ENCODE measurements at places on chromosomes 7 and 10.

- no peak for DNase-seq
These were observed 211.1 kb downstream of the ZNF365 start for GRCh38 chr10:62585211-62585775.

DNA sequence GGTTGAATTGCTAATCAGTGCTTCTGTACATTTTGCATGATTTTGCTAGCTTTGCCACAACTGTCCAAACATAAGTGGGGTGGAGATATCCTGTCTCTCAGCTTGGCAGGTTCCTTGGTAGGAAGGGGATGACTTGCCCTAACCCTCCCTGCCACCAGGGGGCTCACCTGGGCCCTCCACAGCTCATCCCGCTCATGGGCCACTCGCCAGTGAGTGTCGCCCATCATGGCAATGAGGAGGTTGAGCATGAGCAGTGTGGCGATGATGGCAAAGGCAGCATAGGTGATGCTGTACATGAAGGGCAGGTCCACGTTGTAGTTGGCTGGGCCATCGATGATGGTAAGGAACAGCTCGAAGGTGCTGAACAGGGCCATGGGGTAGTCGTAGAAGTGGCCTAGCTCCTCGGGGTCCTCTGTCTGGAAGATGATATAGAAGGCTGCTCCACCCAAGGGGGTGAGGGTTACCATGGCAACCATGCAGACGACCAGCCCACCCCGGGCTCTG lies 12.2 kb downstream of the TRPV6 start:
- no peak for DNase-seq

DNA sequence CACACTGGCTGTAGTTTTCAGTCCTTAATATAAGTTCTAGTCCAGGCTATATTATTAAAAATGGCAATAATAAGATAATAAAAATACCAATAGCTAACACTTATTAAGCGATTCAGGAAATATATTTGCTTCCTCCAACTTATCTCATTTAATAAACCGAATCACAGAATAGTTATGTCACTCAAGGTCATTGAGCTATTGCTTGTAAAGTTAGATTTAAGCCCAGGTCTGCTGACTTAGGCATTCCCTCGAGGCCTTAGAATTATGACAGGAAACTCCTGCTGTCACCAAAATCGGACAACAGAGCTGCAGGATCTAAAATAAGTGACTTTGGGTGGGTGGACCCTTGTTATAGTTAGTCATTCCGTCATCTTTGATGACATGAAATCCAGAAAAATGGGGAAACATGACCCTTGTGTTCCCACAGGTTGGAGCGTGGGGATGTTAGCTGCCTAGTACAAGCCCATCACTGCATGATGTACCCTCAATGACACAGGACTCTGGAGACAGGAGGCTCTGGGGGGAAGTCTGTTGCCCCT lies 181.3 kb upstream of the PHYHIPL start:
- no peak for DNase-seq

GRCh38 chr10:30070001-30070685 lies 10.8 kb upstream of the JCAD start:
- no peak for DNase-seq

DNA sequence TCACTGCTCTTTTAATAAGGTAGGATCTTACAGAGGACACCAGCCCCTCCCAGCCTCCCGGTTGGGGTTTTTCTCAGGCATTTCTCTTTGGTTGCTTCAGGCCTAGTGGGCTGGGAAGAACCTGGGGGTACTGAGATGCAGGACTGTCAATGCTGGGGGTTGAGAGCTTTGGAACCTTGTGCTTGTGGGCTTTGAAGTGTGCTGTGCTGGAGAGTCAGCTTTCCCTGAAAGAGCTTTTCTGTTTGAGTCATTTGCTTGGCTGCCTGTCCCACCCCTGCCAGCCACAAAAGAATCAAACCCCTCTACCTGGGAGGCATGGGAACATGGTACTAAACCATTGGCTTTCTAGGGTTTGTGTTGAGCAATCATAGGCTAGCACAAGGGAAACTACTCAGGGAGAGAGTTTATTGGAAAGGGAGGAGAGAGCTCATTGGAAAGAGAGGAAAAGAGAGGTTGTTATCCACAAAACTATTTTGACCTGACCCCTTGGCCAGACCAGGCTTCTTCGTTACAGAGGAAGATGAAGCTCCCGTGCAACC lies 1.4 kb downstream of the SCD start:
- DNase-seq: no peak

DNA sequence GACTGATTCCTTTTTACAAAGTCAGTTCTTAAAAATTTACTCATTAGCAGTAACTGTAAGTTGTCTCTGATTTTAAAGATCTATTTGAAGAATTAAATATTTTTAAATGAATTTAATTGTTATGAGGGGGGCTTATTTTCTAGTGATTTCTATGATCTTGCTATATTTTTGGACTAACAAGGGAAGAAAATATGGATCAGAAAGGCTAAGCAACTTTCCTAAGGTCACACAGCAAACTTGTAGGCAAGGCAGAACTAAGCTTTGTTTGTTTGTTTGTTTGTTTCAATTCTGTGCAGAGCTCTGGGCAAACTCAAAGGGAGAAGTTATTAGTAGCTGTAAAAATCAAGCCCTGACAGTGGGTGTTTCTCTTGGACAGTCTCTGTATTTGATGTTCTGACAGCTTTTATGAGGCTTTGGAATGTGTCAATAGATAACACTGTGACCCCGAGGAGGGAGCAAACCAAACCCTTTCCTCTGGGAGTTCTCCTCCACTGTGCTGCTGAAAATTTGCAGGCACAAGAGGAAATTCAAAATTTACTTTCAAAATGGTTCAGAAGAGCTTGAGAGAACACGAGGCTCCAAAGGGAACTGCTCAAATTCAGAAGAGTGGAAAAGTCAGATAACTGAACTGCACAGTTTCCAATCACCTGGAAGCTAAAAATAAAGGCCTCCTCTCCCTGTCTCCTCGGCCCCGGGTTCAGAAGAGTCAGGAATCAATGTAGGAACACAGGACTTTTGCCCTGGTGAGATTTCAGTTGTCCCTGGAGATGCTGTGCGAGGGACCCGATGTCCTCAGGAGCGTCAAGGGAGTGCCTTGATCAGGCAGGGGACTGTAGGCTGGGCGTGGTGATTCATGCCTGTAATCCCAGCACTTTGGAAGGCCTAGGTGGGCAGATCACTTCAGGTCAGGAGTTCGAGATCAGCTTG lies 325.7 kb downstream of the GATA3 start:
- no peak for DNase-seq

DNA sequence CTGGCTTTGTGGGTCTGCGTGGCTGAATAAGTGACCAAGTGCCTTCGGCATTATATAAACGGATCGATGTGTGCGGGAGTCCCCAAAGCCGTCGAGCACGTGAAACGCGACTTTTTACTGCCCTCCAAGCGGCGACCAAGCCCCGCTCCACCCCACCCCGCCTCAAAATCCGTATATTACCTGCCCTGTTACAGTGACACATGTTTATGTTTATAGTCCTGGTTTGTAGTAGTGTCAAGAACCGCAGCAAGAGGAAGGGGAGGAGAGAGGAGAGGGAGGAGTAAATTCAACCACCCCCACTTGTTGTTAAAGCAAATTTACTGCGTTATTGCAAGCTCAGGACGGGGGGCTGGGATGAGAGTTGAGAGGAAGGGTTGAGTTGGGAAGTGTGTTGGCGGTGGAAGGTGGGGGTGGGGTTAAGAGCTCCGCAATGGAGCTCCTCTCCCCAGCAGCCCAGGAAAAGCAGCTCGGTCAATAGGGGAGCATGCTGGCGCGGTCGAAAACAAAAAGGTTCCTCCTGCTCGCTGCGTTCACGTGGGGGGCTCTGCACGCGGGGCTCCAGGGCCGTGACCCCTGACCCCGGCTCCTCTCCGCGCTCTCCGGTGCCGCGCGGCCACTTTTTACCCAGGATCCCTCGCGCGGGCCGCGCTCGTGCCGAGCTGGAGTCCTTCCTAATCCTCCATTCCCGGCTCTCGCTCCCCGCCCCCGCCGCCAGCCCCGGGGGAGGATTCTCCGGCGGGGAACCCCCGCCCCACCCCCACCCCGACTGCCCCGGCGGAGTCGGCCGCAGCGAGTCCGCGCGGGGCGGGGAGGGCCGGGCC lies at the start of gene SKIDA1:
TSS of gene SKIDA1 (minus strand) at position 316 of the 821 bp plus-strand sequence. CDS start 7,860 bp downstream, outside the sequence.
- DNase-seq: peak; percentile 77

- DNase-seq: no peak
These were observed 43.9 kb downstream of the C10orf143 start for GRCh38 chr10:130066743-130067142.

DNA sequence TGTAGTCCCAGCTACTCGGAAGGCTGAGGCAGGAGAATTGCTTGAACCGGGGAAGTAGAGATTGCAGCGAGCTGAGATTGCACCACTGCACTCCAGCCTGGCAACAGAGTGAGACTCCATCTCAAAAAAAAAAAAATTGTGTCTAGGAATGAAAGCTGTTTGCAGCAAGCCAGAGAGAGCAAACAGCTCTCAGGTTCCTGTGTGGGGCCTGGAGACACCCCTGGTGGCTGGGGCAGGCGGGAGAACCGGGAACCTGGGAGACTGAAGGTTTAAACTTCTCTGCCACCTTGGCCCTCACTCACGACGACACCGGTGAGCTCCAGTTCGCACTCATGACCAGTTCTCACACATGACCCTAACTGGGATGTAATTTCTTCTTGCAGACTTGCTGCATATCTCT lies 13.2 kb upstream of the UNCX start:
- DNase-seq: no peak

- no peak for DNase-seq
These were observed 27.3 kb downstream of the GSDME start for GRCh38 chr7:24730018-24730369.

GRCh38 chr10:123382491-123382890 lies 228.3 kb downstream of the BUB3 start:
- DNase-seq: no peak

DNA sequence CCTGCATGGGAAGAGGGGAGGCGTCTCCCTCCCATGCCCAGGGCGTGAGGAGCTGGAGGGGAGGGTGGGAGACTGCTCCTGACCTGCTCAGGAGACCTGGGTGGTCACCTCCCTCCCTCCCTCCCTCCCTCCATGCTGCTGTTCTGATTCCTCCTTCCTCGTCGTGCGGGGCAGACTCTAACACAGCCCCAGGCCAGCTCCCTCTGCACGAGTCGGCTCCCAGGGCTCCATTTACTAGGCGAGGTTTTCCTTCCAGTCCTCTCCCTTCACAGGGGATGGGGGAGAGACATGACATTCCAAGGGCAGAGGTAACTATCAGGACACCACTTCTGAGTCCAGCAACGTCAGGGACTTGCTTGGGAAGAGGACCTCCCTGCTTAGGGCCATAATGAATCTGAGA lies 23.6 kb downstream of the VIPR2 start:
- no peak for DNase-seq

DNA sequence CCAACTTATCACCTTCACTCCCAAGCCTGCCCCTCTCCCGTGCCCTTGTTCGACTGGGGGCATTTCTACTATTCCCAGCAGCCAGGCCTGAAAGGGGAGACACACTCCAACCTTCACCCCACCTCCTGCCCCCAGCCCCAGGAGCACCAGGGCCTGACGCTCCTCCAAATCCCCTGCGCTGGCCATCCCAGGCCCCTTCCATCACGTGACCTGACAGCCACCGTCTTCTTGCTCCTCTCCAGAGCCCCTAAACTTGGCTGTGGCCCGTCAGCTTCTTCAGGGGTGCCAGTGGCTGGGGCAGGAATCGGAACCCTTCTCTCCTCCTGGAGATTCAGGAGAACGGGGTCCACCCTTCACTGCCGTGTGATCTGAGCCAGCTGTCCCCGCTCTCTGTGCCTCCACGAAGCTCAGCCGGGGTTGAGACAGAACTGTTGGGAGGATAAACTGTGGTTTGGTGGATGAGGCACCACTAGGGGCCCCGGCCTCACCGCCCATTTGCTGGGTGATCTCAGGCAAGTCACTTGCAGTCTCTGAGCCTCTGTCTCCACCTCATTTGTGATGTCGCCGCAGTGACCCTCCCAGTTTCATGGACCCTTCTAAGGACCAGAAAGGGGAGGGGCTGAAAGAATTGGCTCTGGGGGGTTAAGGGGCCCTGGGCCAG lies 91.0 kb downstream of the MYL10 start:
- no peak for DNase-seq

- no peak for DNase-seq
These were observed 98.0 kb upstream of the GPR26 start for GRCh38 chr10:123567984-123568739.

GRCh38 chr10:115093286-115093775 lies at the start of gene ATRNL1:
Gene ATRNL1, plus strand, starts transcription at chr10:115093365. Its CDS starts 386 bp downstream, at chr10:115093751.
- DNase-seq: peak; percentile 29

GRCh38 chr10:5467634-5468255 lies 31.6 kb downstream of the CALML5 start:
- peak; percentile 44 for DNase-seq

GRCh38 chr10:43842496-43842895 lies 193.8 kb upstream of the ZNF32 start:
- DNase-seq: no peak

GRCh38 chr7:867001-867405 lies 9.4 kb upstream of the GET4 start:
- DNase-seq: no peak

DNA sequence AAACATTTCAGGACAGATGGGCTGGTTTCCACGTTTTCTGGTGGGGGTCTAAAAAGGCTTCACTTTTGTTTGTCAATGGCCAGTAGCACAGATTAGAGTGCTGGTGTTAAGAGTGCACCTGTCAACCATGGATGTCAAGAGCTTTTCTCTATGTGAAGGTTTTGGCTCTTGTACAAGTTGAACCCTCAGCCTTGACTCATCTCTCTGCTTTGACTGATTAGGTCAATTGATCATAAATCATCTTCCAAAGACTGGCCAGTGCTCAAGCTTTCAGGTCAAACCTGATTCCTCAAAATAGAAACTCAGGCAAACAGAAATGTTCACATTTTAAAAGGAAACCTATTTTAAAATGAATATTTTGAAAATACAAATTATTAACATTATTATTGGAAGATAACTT lies 59.6 kb upstream of the SP4 start:
- DNase-seq: no peak

GRCh38 chr7:95229301-95229700 lies 95.0 kb downstream of the PON1 start:
- DNase-seq: no peak
